Osteocyte (in vitro differentiated cells): ENCODE measurements at places on chromosomes 5 and 9. TPM values are rescaled to one million over a fixed set of nuclear protein-coding genes. Genes with fewer than 3 reads are reported as not detected.

Gene SOX30
- not detected in 2 replicates for total RNA-seq

Gene GRXCR2
- total RNA-seq: not detected in 2 replicates

DNA sequence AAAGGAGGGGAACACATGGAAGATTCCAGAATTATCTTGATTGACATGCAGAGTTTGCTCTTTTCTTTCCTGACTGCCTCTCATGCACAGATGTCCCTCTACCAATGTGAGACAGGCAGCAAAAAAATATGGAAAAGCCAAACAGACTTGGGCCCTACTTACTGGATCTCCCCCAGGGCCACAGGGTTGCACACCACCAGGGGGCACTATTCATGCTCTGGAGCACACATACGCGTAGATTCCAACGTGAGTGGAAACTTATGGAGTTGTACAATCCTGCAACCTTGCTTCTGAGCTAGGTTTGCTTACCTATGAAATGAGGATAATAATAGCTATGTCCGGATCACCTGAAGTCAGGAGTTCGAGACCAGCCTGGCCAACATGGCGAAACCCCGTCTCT lies 319.5 kb downstream of the ARHGEF28 start:
- H3K4me3 ChIP-seq: no peak overlapping the region
- peaks cover 44% of the 10 kb centered on the region for H3K4me1 ChIP-seq
- H3K36me3 ChIP-seq: peaks cover 16% of the 10 kb centered on the region
- DNase-seq: no peak
- H3K27ac ChIP-seq: no peak overlapping the region
- H3K27me3 ChIP-seq: no peaks in the 10 kb centered on the region

DNA sequence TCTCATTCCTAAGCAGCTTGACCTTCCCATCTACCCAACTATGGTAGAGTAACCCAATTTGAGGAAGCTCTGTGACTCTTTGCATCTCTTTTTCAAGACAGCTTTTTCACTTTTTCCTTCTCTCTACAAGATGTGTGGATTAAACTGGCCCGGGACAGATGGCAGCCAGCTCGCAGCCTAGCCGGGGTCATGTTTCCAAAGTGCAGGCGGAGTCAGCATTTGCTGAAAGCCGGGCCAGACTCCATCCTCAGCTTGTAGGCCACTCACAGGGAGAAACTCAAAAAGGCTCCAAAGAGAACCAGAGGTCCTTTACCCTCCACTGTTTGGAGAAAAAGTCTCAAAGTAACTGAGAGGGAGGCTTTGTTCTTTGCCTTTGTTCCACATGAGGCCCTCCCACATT lies 286.8 kb upstream of the PANK3 start:
- no peaks in the 10 kb centered on the region for H3K27me3 ChIP-seq
- peaks cover 8% of the 10 kb centered on the region for H3K4me1 ChIP-seq
- no peak overlapping the region for H3K27ac ChIP-seq
- H3K4me3 ChIP-seq: no peak overlapping the region
- H3K36me3 ChIP-seq: peaks cover 2% of the 10 kb centered on the region

- no peaks in the 10 kb centered on the region for H3K27me3 ChIP-seq
- no peaks in the 10 kb centered on the region for H3K36me3 ChIP-seq
Observed at GRCh38 chr5:168661593-168662485, 82.7 kb upstream of the PANK3 start.

Gene CPLANE1
- 31.4 and 33.7 TPM in 2 replicates for total RNA-seq

- no peaks in the 10 kb centered on the region for H3K36me3 ChIP-seq
- DNase-seq: no peak
- H3K27ac ChIP-seq: no peak overlapping the region
- H3K4me1 ChIP-seq: peaks cover 5% of the 10 kb centered on the region
Observed at GRCh38 chr5:103254921-103255320, 3.6 kb upstream of the MACIR start.

DNA sequence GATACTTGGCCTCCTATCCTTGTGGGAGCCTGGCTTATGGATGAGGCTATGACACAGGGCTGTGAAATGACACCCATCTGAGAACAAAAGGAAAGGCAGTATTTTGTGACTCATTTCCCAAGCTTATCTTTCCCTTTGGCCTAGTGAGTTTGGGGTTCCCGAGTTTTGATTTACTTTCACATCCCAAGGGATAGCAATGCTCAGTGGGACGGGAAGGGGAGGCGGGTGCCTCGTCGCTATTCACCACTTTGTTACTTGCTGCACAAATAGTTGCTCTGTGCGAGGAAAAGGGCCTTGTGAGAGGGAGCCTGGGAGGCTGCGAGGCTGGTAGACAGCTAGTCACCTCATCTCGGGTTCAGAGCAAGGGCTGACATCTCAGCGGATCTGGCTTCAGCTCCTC lies 59.1 kb upstream of the ENTREP1 start:
- no peak for DNase-seq
- peaks cover 12% of the 10 kb centered on the region for H3K27me3 ChIP-seq
- no peak overlapping the region for H3K4me3 ChIP-seq
- no peaks in the 10 kb centered on the region for H3K36me3 ChIP-seq
- no peak overlapping the region for H3K27ac ChIP-seq
- H3K4me1 ChIP-seq: no peaks in the 10 kb centered on the region

Gene NME5
- total RNA-seq: 1.7 and 2.4 TPM in 2 replicates

GRCh38 chr9:109063760-109064159 lies 50.5 kb upstream of the CTNNAL1 start:
- no peaks in the 10 kb centered on the region for H3K4me1 ChIP-seq
- DNase-seq: no peak
- no peaks in the 10 kb centered on the region for H3K27me3 ChIP-seq
- H3K36me3 ChIP-seq: peaks cover 43% of the 10 kb centered on the region
- H3K4me3 ChIP-seq: no peak overlapping the region
- no peak overlapping the region for H3K27ac ChIP-seq

DNA sequence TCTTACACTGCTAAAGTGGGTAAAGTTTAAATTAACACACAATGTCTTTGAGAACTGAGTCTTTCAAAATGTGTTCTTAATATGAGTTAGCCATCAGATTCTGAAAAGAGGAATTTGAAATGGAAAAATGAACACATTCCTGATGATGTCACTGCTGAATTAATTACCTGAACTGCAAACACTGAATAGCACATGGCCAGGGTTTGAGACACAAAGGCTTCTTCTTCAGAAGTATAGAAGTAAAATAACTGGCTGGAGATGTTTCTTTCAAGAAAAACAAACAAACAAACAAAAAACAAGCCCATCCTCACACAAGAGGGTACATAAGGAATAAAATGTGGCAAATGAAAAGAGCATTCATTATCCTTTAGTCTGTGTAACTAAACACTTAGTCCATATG lies 7.1 kb downstream of the GLIS3 start:
- no peaks in the 10 kb centered on the region for H3K36me3 ChIP-seq
- H3K27me3 ChIP-seq: no peaks in the 10 kb centered on the region
- H3K4me1 ChIP-seq: peaks cover 83% of the 10 kb centered on the region
- DNase-seq: no peak
- H3K4me3 ChIP-seq: peak overlapping the region; percentile 5
- peak overlapping the region; percentile 98 for H3K27ac ChIP-seq

DNA sequence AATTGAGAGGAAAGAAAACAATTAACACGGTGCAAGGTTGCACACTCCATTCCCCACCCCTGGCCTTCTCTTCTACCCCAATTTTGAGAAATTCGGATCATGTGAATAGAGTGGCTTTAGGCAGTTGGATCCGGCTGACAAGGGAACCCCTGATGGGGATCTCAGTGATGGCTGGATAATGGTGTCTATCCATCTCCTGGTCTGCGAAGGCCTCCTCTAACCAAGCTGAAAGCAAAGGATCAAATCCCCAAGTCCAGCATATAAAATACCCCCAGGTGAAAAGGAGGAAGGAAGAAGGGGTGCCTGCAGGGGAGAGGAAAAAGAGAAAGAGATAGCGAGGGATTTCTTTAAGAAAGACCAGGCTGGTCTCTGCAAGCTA lies 16.0 kb downstream of the NR2F1 start:
- no peaks in the 10 kb centered on the region for H3K27me3 ChIP-seq
- H3K4me1 ChIP-seq: peaks cover 42% of the 10 kb centered on the region
- H3K4me3 ChIP-seq: no peak overlapping the region
- H3K27ac ChIP-seq: no peak overlapping the region
- DNase-seq: no peak

DNA sequence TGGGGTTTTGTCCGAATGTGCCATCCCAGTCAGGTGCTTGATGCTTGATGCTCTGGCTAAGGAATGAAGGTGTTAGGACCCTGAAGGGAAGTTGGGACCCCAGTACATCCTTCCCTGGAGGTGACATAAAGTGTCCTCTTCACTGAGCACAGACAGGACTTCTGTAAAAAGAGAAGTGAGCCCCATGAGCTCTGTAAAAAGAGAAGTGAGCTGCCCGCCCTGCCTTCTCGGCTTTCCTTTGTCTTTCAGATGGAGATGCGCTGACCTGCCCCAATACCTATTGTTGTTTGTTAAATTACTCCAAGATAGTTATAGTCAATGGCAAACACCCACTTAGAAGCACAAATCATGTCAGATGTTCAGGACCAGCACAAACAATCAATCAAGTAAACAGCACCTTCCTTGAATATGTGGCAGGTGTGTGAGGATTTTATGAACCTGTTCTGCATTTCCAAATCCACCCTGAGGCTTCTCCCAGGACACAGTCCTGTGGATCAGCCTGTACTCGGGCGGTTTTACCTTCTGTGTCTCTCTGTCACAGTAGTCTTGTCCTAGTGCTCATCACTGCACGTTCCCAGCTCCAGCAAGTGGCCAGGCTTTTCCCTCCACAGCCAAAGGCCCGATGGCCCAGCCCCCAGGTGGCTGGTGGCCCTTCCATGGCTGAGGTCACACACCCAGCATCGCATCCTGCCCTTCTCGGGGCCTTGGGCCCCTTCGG lies 191.4 kb downstream of the MTRR start:
- H3K27me3 ChIP-seq: peaks cover 17% of the 10 kb centered on the region
- no peaks in the 10 kb centered on the region for H3K4me1 ChIP-seq
- DNase-seq: no peak

GRCh38 chr5:103362211-103362610 lies 103.6 kb downstream of the MACIR start:
- DNase-seq: no peak
- no peak overlapping the region for H3K27ac ChIP-seq
- H3K36me3 ChIP-seq: no peaks in the 10 kb centered on the region
